Thyroid gland (tissue), 4 donors: ENCODE measurements at places on chromosomes 3 and 15.

DNA sequence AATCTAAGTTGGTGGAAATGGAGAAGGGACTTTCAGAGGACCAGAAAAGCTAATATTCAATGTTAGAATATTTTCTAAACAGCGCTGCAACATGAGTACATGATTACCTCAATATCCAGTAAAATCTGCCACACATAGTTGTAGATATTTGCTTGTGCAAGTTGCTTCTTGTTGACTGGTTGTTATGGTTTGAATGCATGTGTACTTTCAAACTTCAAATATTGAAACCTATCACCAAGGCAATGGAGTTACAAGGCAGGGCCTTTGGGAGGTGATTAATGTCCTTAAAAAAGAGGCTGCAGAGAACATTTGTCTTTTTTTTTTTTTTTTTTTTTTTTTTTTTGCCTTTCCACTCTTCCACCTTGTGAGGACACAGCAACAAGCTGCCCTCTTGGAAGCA lies 49.9 kb downstream of the TMCO5A start:
- DNase-seq = no peak

DNA sequence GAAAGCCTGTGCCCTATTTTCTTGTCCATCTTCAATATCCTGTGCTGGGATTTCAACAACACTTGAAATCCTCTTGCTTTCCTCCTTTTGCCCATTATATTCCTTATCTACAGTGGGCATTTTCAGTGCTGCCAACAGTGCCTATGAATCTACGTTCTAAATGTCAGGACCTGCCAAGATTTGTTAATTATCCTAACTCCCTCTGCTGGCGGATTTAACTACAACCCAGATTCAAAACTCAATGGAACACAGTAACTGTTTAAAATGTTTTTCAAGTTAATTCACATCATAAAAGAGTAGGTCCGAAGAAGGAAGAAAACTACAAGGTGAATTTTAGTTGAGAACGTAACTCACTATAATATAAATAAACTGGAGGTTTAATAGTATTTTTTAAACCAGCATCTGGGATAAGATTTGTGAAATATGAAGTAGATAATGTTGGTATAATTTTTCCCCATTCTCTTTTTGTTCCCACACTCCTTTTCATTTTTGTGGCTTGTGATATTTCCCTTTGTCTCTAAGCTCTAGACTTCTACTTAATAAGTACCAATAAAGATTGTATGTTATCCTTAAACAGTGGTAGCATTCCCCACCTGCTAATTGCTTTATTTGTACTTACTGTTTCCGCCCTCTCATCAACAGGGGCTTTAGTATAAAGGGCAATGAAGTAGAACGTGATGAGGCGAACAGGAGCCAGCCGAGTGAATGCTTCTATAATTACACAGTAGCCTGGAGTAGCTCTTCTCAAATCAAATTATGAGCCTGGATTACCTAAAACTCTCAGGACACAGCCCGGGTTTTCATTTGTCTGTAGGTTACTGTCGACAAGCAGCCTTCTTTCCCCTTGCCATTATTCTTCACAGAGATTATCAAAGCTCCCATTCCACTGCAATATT lies 302.5 kb upstream of the ATP11B start:
- DNase-seq = no peak

DNA sequence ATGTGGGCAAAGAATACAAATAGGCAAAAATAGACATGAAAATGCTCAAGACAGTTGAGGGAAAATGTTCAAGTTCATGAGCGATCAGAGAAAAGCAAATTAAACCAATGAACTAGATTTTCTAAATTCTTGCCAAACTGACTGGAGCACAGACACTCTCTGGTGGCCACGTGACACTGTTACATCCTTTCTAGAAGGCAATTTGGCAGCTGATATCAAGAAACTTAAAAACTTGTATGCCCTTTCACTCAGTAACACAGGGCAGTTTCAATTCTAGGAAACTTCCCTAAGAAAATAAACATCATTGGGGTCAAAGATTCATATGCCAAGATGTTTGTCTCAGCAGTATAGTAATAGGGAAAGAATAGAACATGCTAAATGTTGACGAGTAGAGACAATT lies 52.2 kb downstream of the ABHD5 start:
- DNase-seq = peak; percentile 49

- DNase-seq = peak; percentile 20
These were observed 921 bp downstream of the FBXL2 start for GRCh38 chr3:33278163-33278562.

DNA sequence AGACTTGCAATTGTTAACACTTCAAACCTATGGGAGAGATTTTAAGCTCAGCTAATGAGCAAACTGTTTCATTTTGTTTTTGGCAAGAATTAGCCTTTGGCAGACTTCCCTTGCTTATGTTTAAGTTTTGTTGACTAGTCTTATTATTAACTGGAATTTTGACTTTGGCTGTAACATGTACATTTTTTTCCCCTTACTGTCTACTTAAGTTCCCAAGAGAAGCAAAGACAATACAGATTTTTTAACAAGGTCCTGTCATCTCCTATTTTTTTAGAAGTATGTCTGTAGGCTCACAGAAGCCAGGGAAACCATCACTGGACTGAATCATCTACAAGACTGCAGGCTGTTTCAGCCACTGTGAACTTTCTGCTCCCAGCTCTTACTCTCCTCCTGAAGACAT lies 74.3 kb downstream of the DGKG start:
- DNase-seq = no peak

GRCh38 chr15:90101130-90101968 lies 919 bp downstream of the IDH2 start:
- DNase-seq = peak; percentile 46
